ENCODE measurements at places on chromosomes 11 and 22.
A peak's percentile ranks its signal among the peaks of the same experiment; 100 is the strongest.

DNA sequence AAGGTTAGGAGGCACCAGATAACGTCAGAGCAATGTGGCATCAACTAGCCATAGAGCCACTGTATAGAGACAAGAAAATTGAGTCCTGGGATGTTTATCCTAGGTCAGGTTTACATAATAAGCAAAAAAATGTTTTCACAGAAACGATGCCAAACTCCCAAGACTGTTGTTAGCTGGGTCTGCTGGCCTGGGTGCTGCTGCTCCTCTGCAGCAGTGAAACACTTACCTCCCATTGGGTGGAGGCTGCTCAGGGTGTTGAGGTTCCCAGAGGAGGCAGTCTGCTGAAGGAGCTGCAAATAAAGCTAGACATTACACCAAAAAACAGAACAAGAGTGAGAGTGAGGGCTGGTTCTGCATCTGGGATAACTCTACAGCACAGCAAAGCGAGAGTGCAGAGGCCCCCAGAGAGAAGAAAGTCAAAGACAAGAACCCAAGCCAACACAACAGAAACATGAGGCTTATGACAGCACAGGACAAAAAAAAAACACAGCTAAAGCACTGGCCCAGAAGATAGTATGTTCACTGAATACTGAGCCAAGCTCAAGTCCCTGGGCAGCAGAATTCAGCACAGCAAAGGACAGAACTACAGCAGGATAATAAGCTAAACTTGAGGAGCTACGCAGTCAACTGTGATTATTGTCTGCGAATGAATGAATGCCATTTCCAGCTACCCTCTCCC is 29.9 kb upstream of the RAPSN start:
- DNase-seq = no peak

- DNase-seq = no peak
Observed at GRCh38 chr11:129747071-129747470, 68.6 kb upstream of the TMEM45B start.

- DNase-seq = no peak
Observed at GRCh38 chr22:45629469-45630089, 42.1 kb upstream of the ATXN10 start.

DNA sequence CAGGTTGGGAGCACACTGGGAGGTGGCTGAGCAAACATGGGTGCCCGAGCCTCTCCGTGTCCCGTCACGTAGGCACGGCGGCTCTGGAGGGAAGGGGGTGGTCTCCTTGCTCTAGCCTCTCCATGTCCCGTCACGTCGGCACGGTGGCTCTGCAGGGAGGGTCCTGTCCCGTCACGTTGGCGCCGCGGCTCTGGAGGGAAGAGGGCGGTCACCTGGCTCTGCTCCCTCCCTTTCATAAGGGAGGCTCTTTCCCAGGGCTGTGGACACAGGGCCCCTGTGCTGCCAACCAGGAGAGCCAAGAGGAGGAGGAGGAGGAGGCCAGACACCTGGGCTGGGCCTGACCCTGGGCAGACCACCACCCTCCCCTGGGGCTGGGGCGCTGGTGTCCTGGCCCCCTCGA is 1173.7 kb downstream of the BRD1 start:
- no peak for DNase-seq

DNA sequence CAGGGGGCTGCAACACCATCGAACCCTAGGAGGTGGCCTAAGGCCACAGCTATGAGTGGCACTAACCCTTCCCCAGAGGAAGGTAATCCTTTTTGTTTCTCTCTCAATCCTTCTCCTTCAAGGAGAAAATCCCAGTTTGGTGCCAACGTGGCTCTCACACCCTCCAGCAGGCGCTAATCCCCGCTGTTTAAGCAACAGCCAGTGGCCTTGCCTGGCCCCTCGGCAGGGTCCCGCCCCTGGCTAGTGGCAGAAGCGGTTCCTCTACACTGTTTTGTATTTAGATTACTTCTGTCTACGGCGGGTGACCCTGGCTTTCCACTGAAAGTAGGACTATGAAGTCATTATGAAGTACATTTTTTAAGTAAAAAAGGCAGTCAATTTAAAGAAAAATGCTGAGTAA is 15.5 kb downstream of the GNAZ start:
- DNase-seq = no peak

GRCh38 chr11:12404436-12404835 is 27.1 kb downstream of the PARVA start:
- no peak for DNase-seq

- DNase-seq = no peak
Observed at GRCh38 chr11:112195951-112196351, 20.6 kb downstream of the BCO2 start.

DNA sequence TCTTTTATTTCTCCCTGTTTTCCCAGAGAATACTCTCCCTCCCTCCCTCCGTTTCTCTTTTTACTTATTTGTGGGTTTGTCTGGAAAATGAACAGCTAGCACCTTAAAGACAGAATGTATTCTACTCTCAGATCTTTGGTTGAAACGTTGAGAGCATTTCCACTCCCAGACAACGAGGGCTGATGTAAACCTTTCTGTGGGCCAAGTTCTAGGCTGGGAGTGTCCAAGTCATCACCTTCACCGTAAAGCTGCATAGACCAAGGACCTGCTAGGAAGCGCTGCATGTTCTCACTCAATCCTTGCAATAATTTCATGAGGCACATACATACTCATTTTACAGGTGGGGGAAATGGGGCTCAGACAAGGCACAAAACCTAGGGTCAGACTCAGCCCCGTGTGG is 32.4 kb downstream of the MYH9 start:
- DNase-seq = no peak

DNA sequence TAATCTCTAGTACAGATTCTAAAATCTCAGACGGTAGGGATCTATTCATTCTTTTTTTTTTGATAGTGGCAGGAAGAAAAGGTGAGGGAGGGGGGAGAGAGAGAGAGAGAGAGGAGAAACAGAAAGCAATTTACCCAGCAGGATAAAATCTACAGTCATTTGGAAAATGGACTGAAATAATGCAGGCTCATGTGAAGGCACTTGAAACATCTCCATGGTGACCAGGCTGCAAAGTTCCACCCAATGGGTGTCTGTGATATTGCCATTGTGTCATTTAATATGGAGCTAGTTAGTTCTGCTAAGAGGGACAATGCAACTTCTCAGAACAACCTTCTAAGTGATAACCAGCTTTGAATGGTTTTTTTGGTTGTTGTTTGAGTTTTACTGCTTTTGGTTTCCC is 165.2 kb upstream of the RAG2 start:
- DNase-seq = peak; percentile 16

DNA sequence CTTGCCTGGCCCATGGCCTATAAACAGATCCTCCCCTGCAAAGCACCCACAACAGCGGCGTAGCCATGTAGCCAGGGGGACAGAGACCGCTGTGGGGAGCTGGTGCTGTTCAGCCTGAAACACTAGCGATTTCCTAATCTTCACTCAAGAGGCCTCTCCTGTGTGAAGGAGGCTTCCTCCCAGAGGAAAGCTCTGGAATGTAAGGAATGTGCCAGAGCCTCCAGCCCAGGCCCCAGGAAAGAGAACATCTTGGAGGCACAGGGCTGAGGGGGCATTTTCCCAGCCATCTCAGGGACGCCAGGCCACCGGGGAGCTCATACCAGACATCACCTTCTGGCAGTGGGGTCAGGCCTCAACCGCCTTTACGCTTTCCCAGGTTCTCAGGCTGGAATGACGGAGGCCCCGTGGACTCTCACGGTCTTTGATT is 24.0 kb downstream of the MIAT start:
- DNase-seq = no peak

DNA sequence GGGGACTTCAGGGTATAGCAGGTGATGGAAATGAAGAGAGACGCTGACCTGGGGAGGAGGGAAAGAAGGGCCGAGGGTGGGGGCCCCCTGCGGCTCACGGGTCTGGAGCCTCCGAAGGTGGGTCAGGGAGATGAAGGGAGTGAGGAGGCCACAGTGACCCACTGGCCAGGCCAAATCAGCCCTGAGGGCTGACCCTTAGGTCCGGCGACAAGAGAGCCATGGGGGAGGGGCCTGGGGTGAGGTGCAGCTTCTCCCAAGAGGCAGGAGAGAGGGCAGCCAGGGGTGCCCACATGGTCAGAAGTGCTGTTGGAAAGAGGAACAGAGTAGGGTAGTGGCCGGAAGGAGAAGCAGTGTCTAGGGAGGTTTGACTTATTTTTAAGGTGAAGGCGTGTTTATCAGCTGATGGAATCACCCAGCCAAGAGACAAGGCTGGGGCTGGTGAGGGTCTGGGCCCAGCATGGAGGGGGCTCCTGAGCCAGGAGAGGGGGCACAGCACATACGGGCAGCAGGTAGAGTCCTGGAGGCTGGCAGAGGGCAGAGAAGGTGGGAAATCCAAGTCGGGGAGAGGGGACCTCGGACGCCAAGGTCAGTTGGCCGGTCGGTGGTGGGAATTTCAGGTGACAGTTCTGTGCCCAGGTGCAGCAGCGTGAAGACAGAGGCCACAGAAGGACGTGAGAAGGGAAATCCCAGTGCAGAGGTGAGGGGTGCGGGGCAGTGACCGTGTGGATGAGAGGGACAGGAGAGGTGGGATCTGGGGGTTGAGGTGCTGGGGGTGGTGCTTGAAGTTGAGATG is 49.0 kb downstream of the LINC01488 start:
- no peak for DNase-seq

DNA sequence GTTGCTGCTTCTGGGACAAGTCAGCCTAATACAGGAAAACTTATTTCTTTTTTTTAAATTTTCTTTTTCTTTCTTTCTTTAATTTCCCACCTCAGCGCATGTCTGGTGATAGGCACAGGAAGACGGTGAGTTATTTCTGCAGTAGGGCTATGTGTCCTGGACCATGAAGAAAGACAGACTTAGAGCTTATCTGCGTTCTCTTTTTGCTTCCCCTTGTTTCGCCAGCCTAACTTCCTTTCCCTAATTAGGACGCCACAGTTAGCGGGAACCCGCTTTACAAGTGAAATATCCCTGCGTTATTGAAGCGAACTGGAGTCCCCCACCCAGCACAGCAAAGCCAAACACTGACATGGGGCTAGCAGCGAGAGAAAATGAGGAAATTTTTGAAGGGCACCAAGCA is 8.6 kb downstream of the OR6M1 start:
- DNase-seq = no peak

DNA sequence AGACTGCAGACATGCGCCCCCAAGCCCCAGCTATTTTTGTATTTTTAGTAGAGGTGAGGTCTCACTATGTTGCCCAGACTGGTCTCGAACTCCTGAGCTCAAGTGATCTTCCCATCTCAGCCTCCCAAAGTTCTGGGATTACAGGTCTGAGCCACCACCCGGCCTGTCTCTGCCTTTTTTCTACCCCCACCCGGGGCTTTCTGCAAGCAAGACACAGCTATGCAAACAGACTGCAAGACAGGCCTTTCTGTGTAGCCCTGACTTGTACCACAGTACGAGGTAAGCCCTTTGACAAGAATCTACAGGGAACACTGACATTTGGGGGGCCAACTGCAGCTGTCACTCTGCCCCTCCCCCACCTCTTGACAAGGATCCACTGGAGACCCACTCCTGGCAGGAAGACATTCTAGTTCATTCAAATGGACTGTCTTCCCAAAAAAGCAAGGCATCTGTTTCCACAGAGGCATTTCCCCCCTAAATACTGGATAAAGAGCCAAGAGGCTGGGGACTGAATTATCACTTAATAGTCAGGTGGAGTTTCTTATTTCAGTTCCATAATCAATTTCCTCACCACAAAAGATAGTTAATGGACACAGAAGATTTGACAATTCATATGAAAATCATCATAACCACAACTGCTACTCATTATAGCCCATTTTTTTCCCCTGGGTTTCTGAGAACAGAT is 118.2 kb downstream of the ABTB2 start:
- no peak for DNase-seq

GRCh38 chr22:38423512-38424503 is 31.2 kb downstream of the KCNJ4 start:
- DNase-seq = no peak

GRCh38 chr11:70466154-70466553 is 67.8 kb downstream of the CTTN start:
- DNase-seq = no peak

- no peak for DNase-seq
Observed at GRCh38 chr11:95924414-95924760, 480 bp upstream of the MTMR2 start.

DNA sequence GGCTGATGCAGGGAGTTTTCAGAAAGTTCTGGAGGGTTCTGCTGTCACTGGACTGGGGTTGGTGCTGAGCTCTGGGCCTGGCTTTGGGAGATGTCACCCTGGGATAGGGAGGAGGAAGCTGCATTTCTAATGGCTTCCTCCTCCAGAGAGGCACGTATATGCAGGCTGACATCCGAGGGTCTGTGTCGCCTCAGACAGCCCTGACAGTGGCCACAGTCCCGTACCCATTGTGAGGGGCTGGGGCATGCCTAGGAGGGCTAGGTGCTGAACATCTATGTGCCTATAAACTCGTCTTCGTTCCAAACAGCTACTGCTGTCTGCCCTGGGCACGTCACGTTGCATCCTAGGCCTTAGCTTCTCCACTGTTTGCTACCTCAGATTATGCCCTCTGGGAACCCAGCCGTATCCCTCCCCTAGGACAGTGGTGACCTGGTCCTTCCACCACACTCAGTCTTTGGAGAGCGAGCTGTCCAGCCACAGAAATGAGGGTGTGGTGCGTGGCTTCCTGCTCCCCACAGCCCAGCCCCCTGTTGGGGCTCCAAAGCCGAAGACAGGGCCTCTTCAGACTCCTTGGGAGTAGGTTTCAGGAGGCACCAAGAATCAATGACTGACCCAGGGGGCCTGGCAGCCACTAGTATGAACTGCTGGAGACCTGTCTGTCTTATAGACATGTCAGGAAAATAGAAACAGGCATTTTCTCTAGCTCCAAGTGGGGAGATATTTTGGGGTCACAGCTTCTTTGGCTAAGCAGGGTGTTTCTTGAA is 26.4 kb downstream of the ADAMTS15 start:
- no peak for DNase-seq

DNA sequence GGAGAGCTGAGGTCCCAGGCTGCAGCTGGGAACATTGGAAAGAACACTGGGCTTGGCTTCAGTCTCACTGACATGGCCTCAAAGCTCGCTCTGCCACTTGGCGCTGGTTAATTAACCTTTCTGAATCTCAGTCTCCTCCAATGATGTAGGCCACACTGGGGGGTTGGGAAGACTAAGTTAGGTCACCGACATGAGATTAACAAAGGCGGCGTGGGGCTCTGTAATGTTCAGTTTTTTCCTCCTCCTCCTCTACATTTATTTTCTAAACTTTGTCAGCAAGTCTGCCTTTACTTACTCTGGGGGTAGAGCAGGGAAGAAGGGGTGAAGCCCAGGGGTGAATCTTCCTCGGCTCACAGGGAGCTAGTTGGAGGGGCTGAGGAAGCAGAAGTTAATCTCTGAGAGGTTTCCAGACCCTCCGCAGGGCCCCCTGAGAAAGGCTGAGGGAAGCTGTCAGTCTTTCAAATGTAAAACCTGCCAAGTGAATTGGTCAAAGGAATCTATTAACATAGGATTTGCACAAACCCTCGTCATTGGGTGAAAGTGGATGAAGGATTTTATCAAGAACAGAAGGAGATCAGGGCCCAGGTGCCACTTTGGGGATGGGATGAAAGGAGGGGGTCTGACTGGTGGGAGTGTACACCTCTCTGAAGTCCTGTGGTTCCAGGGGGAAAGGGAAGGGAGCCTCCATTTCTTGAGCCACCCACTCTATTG is 32.1 kb upstream of the TENM4 start:
- no peak for DNase-seq

- no peak for DNase-seq
Observed at GRCh38 chr11:120074076-120074475, 63.8 kb downstream of the TRIM29 start.

GRCh38 chr11:15941206-15941770 is 415.1 kb downstream of the SOX6 start:
- no peak for DNase-seq

Measured in T-helper 2 cell (primary cell).